ENCODE measurements at places on chromosomes 1 and 21. TPM values are rescaled to one million over a fixed set of nuclear protein-coding genes. Genes with fewer than 3 reads are reported as not detected.

DNA sequence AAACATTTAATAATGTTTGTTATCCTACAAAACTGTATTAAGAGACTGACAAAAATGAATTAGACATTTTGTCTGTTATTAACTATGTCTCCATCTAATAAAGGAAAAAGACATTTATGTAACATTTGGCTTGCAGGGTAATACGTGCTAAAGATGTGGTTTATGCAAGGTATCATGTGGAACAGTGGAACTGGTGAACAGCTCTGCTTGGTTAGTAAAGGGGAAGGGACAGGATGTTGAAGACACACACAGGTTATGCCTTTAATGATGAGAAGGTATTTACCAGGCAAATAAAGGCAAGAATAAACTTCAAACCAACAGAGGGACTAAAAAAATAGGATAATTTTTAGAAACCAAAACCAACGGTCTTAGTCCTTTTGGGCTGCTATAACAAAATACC, 93.1 kb downstream of the UCHL5 start:
- H3K27me3 ChIP-seq: no peaks in the 10 kb centered on the region
- no peak overlapping the region for H3K27ac ChIP-seq
- no peak overlapping the region for H3K4me3 ChIP-seq
- no peaks in the 10 kb centered on the region for H3K36me3 ChIP-seq
- H3K4me1 ChIP-seq: no peaks in the 10 kb centered on the region

GRCh38 chr1:31675756-31676155, 28.1 kb downstream of the COL16A1 start:
- H3K4me3 ChIP-seq: no peak overlapping the region
- H3K4me1 ChIP-seq: no peaks in the 10 kb centered on the region
- H3K36me3 ChIP-seq: no peaks in the 10 kb centered on the region
- no peak overlapping the region for H3K27ac ChIP-seq
- no peaks in the 10 kb centered on the region for H3K27me3 ChIP-seq

DNA sequence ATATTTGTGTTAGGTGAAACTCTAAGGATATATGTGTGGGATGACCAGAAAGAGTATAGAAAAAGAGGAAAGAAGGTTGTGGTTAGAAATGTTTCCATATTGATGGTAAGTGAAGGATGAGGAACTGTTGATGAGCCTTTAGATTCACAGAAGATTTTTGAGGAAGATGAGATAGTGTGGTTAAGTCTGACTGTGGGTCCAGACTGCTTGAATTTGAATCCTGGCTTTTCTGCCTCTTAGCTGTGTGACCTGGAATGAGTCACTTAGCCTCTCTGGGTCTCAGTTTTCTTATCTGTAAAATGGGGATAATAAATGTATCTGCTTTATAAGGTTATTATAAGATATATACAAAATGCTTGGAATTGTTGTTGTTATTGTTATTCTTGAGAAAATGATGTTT, 27.5 kb downstream of the RGL1 start:
- H3K4me3 ChIP-seq: no peak overlapping the region
- no peak for DNase-seq
- H3K27ac ChIP-seq: no peak overlapping the region
- no peaks in the 10 kb centered on the region for H3K36me3 ChIP-seq

DNA sequence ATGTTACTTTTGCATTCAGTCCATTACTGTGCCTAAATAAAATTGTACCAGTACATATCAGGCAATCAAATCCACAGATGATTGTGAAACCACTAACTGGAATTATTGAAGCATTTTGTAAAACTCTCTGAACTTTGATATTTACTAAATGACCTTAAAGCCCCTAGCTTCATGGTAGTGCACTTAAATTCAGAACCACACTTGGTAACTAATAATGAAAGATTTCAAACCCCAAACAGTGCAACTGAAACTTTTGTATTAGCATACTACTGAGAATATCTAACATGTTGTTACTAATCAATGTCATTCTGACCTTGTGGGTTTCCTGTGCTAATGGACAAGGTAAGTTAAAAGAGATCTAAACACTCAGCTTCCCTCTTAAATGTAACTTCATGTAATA, at the start of gene CFHR3:
CFHR3 (plus strand) TSS at position 238 of the 400 bp plus-strand sequence; CDS start at position 285, 47 bp downstream.
- H3K27ac ChIP-seq: no peak within 1 kb of the TSS
- no peaks in the 10 kb centered on the region for H3K27me3 ChIP-seq
- DNase-seq: no peak
- no peak within 1 kb of the TSS for H3K4me3 ChIP-seq
- no peaks in the 10 kb centered on the region for H3K4me1 ChIP-seq

DNA sequence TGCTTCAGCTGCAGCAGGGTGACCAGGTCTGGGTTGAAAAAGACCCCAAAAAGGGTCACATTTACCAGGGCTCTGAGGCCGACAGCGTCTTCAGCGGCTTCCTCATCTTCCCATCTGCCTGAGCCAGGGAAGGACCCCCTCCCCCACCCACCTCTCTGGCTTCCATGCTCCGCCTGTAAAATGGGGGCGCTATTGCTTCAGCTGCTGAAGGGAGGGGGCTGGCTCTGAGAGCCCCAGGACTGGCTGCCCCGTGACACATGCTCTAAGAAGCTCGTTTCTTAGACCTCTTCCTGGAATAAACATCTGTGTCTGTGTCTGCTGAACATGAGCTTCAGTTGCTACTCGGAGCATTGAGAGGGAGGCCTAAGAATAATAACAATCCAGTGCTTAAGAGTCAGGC, 2.9 kb downstream of the C1QA start:
- H3K4me1 ChIP-seq: peaks cover 4% of the 10 kb centered on the region
- H3K36me3 ChIP-seq: no peaks in the 10 kb centered on the region
- H3K27me3 ChIP-seq: peaks cover 9% of the 10 kb centered on the region
- no peak overlapping the region for H3K27ac ChIP-seq
- H3K4me3 ChIP-seq: peak overlapping the region; percentile 41

GRCh38 chr1:36095760-36096405, 7.2 kb downstream of the ADPRS start:
- H3K4me1 ChIP-seq: peaks cover 16% of the 10 kb centered on the region
- no peaks in the 10 kb centered on the region for H3K27me3 ChIP-seq
- H3K4me3 ChIP-seq: no peak overlapping the region
- DNase-seq: no peak
- H3K27ac ChIP-seq: peak overlapping the region; percentile 40

DNA sequence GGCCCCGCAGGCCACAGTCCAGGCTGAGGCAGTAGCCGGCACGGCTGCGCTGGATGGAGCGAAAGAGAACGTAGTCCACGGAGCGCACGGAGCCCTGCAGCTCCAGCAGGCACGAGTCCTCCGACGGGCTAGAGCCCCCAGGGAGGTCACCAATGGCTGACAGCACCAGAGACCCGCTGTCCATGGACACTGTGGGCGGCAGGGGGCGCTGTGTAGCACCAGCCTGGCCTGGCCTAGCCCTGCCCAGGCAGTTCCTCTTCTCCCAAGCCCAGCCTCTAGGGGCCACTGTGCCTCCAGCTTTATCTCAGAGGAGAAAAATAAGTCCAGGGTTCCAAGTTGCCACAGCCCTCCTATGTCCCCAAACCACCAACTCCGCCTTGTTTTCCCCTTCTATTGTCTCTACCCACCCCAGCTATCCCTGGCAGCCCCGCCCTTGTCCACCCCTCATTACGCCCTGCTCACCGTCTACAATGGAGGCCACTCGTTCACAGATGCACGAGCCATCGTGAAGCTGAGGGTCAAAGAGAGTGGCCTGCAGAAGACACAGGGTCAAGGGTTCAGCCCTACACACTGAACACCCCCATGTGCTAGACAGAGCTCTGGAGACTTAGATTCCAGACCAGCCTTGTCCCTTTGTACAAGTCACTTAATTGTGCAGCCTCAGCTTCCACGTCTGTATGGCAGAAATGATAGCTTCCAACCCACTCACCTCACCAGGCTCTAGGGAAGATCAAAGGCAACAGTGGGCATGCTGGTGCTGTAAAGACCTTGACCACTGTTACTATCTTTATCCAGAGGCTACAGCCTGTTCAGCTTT, 4.4 kb downstream of the ENTREP3 start:
- H3K27ac ChIP-seq: no peak overlapping the region
- DNase-seq: peak; percentile 96
- H3K36me3 ChIP-seq: no peaks in the 10 kb centered on the region
- no peaks in the 10 kb centered on the region for H3K27me3 ChIP-seq

GRCh38 chr1:37866491-37866890, 7.1 kb upstream of the MTF1 start:
- H3K4me1 ChIP-seq: no peaks in the 10 kb centered on the region
- peaks cover 91% of the 10 kb centered on the region for H3K36me3 ChIP-seq
- DNase-seq: no peak
- H3K27me3 ChIP-seq: no peaks in the 10 kb centered on the region

GRCh38 chr1:19179597-19180264, 30.3 kb downstream of the UBR4 start:
- no peaks in the 10 kb centered on the region for H3K27me3 ChIP-seq
- DNase-seq: no peak
- H3K4me3 ChIP-seq: no peak overlapping the region
- H3K36me3 ChIP-seq: peaks cover 96% of the 10 kb centered on the region

- DNase-seq: no peak
- no peak overlapping the region for H3K4me3 ChIP-seq
- H3K4me1 ChIP-seq: no peaks in the 10 kb centered on the region
- peaks cover 60% of the 10 kb centered on the region for H3K36me3 ChIP-seq
Measured at GRCh38 chr1:153818876-153819275, 43.7 kb downstream of the SLC27A3 start.

DNA sequence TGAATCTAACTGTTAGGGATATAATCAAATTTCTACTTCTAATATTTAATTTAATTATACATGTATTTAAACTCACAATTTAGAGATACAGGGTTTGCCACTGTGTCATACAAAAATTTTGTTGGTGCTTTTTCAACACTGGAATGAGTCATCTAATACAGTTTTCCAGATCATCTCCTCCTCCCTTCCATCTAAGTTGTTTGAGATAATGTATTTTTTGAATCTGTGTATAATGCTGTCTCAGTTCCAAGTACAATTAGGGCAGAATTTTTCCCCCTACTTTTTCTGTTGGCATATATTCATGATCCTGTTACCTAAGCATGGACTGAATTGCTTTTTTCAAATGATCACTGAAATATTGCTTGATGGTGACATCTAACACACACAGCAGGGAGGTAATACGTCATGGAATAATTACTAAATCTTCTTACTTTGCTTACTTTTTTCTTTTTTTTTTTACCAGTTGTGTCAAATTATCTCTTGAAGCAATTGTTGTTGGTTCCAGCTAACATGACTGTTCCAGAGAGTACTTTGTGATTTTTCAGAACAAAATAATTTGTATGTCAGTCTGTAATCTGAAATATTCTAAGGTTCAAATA, 146.0 kb downstream of the MAGI3 start:
- H3K27ac ChIP-seq: no peak overlapping the region
- H3K4me3 ChIP-seq: no peak overlapping the region
- no peak for DNase-seq
- no peaks in the 10 kb centered on the region for H3K4me1 ChIP-seq

GRCh38 chr21:36079010-36079649, 9.3 kb downstream of the CBR1 start:
- H3K4me1 ChIP-seq: no peaks in the 10 kb centered on the region
- peak overlapping the region; percentile 8 for H3K27ac ChIP-seq
- peak; percentile 75 for DNase-seq
- no peak overlapping the region for H3K4me3 ChIP-seq
- H3K36me3 ChIP-seq: no peaks in the 10 kb centered on the region

DNA sequence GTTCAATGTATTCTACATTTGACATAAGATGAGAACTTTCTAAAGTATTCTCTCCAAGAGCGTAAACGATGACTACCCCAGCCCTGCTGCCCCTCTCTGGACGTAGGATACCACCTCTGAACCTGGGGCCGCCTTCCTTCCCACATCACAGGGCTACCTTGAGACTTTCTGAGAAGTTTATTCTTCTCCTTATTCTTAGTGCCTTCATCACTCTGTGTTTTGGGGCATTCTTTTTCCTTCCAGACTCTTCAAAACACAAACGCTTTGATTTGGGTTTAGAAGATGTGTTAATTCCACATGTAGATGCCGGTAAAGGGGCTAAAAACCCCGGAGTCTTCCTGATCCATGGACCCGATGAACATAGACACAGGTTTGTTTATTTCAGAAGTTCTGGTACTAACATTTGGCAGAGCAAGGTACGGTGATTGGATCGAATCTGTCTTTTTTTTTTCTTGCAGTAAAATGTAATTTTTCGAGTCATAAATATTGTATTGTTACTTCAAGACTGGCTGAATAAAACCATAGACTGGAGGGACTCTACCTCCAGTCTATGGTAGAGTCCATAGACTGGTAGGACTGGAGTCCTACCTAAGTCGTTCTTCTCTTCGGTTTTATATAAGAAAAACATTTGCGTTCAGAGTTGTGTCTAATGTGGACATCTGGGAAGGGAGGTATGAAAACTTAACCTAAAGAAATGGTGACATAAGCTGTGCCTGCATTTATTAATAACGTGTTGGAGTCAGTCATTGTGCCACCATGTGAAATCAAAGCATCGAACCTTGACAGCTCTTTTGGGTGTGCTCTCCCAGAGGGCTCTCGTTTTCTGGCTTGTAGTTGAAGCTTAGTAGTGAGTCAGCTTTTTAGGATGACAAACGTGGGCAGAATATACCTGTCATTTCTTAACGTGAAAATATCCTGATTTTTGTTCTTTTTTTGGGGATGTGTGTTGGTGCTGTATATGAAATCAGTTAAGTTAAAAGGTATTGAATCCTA, 1.2 kb downstream of the MAN1A2 start:
- no peaks in the 10 kb centered on the region for H3K36me3 ChIP-seq
- H3K4me1 ChIP-seq: peaks cover 40% of the 10 kb centered on the region
- H3K4me3 ChIP-seq: peak overlapping the region; percentile 81
- no peak for DNase-seq
- H3K27me3 ChIP-seq: no peaks in the 10 kb centered on the region

DNA sequence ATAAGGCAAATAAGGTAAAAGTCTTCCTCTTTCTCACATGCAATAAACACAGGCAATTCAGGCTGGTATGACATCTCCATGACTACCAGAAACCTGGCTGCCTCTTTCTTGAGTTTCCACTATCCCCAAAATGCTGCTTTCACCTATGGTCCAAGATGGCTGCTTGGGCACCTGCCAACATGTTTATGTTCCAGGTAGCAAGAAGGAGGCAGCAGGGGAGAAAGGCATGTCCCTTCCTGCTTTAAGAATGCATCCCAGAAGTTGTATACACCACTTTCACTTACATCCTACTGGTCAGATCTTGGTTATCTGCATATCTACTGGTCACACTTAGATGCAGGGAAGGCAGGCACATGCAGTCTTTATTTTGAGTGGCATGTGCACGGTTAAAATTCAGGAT, 19.4 kb upstream of the ACOT11 start:
- no peaks in the 10 kb centered on the region for H3K27me3 ChIP-seq
- H3K27ac ChIP-seq: no peak overlapping the region
- no peak overlapping the region for H3K4me3 ChIP-seq
- DNase-seq: no peak

DNA sequence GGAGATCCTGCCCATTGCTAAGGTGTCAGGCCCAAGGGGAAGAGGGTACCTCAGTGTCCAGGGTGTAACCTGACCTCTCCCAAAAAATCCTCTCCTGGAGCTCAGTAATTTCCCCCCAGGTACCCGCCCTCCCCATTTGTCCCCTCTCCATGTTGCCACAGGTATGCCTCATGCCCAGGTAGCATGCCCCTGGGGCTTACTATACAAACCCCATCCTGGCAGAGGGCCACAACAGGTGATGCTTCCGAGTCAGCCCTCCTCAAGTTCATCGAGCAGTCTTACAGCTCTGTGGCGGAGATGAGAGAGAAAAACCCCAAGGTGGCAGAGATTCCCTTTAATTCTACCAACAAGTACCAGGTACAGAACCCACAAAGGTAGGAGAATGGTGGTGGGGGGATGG, 15.7 kb downstream of the ATP1A4 start:
- H3K4me1 ChIP-seq: peaks cover 8% of the 10 kb centered on the region
- H3K4me3 ChIP-seq: no peak overlapping the region
- no peak overlapping the region for H3K27ac ChIP-seq
- no peaks in the 10 kb centered on the region for H3K36me3 ChIP-seq

MTARC1 gene
- total RNA-seq: 25.2 TPM

RIPK4 gene
- 10.9 TPM for total RNA-seq

VHLL gene
- total RNA-seq: not detected

NUAK2 gene
- 8.8 TPM for total RNA-seq

PATJ gene
- total RNA-seq: 56.2 TPM
